Pericardium fibroblast (primary cell): ENCODE measurements at places on chromosomes 7 and 10. TPM values are rescaled to one million over a fixed set of nuclear protein-coding genes. Genes with fewer than 3 reads are reported as not detected.

OPTN gene
- total RNA-seq: 60.3 and 63.6 TPM in 2 replicates

OR13A1 gene
- total RNA-seq: not detected in 2 replicates

FAM25C gene
- not detected in 2 replicates for total RNA-seq

CDK14 gene
- total RNA-seq: 20.2 and 26.5 TPM in 2 replicates

DNAH11 gene
- 0.23 TPM in 1 of 2 replicates, not detected in the other for total RNA-seq

PON1 gene
- not detected in 2 replicates for total RNA-seq

CDC123 gene
- total RNA-seq: 69.4 and 83.2 TPM in 2 replicates

YWHAG gene
- total RNA-seq: 53.2 and 54.8 TPM in 2 replicates

ORC5 gene
- 13.4 and 18.2 TPM in 2 replicates for total RNA-seq

HOXA6 gene
- 0.26 and 0.35 TPM in 2 replicates for total RNA-seq

ANKRD7 gene
- total RNA-seq: 0.26 TPM in 1 of 2 replicates, not detected in the other

GIMAP4 gene
- total RNA-seq: not detected in 2 replicates

CYP26A1 gene
- total RNA-seq: not detected in 2 replicates

PRPS1L1 gene
- total RNA-seq: not detected in 2 replicates

GHRHR gene
- total RNA-seq: not detected in 2 replicates

RPP38 gene
- 14.2 and 14.9 TPM in 2 replicates for total RNA-seq

FAM24B gene
- total RNA-seq: 0.68 and 3.2 TPM in 2 replicates

CFAP69 gene
- 0.17 and 2.1 TPM in 2 replicates for total RNA-seq

IFIT5 gene
- total RNA-seq: 13.7 and 14.2 TPM in 2 replicates

UCN3 gene
- not detected in 2 replicates for total RNA-seq

SUN1 gene
- 68.3 and 97.2 TPM in 2 replicates for total RNA-seq

SRRM3 gene
- 2.0 and 2.7 TPM in 2 replicates for total RNA-seq

OLAH gene
- total RNA-seq: 0.23 and 2.0 TPM in 2 replicates

CALHM1 gene
- not detected in 2 replicates for total RNA-seq

C10orf53 gene
- total RNA-seq: not detected in 2 replicates

TAS2R40 gene
- not detected in 2 replicates for total RNA-seq

FGFR2 gene
- total RNA-seq: 0.35 TPM in 1 of 2 replicates, not detected in the other
